Caco-2 (cell line): ENCODE measurements at places on chromosomes 1 and 21.

DNA sequence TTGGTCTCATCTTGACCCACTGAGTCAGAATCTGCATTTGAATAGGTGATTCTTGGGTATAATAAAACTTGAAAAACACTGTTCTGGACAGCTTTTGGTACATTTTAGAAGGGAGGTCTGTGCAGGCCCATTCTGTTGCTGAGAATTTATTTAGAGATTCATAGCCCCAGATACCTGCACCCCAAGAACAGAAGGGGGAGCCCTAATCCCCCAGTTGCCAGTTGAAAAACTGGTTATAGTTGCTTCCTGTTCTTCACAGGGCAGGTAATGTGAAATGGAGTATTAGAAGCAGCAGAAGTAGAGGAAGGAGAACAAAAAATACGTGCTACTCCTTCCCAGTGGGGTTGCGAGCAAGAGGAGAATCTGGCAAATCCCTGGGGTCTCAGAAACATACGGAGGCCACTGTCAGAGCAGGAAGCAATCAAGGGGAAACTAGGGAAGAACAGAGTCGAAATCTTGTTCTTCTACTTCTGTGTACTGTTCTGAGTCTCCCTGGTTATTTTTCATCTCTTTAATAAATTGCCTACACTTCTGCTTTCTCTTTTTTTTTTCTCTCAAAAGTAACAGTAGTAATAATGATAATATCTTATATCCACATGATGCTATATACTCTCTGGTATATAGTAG lies 4.6 kb upstream of the CLCA2 start:
- peak; percentile 19 for DNase-seq

- DNase-seq: no peak
These were observed 20.9 kb upstream of the SNX27 start for GRCh38 chr1:151590961-151591360.

DNA sequence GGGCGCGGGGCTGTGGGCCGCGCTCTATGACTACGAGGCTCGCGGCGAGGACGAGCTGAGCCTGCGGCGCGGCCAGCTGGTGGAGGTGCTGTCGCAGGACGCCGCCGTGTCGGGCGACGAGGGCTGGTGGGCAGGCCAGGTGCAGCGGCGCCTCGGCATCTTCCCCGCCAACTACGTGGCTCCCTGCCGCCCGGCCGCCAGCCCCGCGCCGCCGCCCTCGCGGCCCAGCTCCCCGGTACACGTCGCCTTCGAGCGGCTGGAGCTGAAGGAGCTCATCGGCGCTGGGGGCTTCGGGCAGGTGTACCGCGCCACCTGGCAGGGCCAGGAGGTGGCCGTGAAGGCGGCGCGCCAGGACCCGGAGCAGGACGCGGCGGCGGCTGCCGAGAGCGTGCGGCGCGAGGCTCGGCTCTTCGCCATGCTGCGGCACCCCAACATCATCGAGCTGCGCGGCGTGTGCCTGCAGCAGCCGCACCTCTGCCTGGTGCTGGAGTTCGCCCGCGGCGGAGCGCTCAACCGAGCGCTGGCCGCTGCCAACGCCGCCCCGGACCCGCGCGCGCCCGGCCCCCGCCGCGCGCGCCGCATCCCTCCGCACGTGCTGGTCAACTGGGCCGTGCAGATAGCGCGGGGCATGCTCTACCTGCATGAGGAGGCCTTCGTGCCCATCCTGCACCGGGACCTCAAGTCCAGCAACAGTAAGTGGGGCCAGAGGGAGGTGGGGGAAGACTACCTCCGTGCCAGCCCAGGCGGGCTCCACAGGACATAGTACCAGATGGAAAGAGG lies 808 bp downstream of the MAP3K21 start:
- DNase-seq: peak; percentile 51

DNA sequence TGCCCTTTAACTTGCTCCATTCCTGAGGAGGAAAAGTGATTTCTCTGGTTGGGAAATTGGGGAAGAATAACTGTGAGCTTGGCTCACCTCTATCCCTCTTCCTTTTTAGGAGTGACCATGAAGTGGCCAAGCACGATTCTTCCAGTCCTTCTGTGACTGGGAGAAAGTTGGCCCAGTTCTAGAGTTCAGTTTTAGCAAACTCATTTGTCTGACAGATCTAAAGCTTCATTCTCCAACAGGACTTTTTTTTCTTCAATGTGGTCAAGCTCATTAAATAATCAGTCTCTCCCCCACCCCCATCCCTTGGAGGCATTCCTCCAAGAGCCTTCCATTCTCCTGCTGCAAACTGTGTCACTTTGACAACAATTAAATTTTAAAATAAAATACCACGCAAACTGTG lies 6.4 kb upstream of the AGL start:
- no peak for DNase-seq

GRCh38 chr21:41229509-41230248 lies 61.7 kb downstream of the BACE2 start:
- DNase-seq: no peak

- DNase-seq: no peak
These were observed 7.1 kb upstream of the DDI2 start for GRCh38 chr1:15610167-15610566.

GRCh38 chr1:236862615-236863211 lies 67.6 kb downstream of the MTR start:
- DNase-seq: no peak

GRCh38 chr21:34217263-34217662 lies 143.9 kb downstream of the MRPS6 start:
- DNase-seq: no peak

- peak; percentile 22 for DNase-seq
These were observed 9.6 kb downstream of the TTLL10 start for GRCh38 chr1:1183221-1183747.

- DNase-seq: no peak
These were observed 423.1 kb downstream of the HLX start for GRCh38 chr1:221302357-221302756.

GRCh38 chr1:47870946-47871676 lies 126.1 kb downstream of the TRABD2B start:
- DNase-seq: no peak

- no peak for DNase-seq
These were observed 19.7 kb downstream of the LRRC7 start for GRCh38 chr1:69587391-69587790.

- DNase-seq: no peak
These were observed 32.6 kb downstream of the KCNC4 start for GRCh38 chr1:110242731-110243130.

DNA sequence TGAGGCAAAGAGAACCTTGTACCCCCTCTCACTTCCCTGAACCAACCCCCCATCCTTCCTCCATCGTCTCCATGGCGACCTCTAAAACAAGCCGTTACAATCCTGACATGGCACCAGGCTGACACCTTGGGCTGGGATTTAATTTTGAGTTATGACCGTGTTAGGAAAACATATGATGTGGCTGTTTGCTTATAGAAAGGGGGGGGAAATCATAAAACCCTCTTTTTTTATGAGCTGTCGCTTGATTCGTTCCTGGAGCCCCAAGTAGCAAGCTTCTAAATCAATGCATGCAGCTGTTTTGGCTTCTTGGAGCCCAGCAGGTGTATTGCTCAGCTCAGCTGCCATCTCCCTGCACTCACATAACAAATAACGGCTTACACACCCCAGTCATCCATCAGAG lies 301.2 kb upstream of the SPAG17 start:
- no peak for DNase-seq

DNA sequence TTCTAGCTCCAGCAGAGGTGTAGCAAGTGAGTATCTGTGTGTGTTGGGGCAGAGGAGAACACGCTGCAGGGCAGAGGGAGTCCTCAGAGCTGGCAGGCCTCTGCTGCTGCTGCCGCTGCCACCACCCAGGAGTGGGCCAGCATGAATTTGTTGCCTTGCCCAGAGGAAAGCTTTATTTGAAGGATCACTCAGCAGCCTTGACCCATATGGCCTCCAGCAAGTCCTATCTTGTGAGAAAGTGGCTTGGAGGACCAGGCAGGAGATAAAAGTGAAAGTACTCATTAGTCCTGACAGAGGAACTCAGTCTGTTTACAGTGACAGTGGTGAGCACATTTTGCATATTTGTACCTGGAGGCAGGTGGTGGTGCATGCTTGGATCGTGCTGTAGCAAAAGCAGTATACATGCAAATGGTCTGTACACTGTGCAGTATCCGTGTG lies 3.1 kb downstream of the TRAF5 start:
- no peak for DNase-seq

- no peak for DNase-seq
These were observed 67.5 kb downstream of the CCDC185 start for GRCh38 chr1:223460566-223461189.

GRCh38 chr1:101165532-101165931 lies 71.3 kb upstream of the S1PR1 start:
- no peak for DNase-seq

GRCh38 chr21:17947531-17947930 lies 128.4 kb upstream of the C21orf91 start:
- DNase-seq: no peak

- no peak for DNase-seq
These were observed 42.8 kb upstream of the MAGOH start for GRCh38 chr1:53281133-53281532.

DNA sequence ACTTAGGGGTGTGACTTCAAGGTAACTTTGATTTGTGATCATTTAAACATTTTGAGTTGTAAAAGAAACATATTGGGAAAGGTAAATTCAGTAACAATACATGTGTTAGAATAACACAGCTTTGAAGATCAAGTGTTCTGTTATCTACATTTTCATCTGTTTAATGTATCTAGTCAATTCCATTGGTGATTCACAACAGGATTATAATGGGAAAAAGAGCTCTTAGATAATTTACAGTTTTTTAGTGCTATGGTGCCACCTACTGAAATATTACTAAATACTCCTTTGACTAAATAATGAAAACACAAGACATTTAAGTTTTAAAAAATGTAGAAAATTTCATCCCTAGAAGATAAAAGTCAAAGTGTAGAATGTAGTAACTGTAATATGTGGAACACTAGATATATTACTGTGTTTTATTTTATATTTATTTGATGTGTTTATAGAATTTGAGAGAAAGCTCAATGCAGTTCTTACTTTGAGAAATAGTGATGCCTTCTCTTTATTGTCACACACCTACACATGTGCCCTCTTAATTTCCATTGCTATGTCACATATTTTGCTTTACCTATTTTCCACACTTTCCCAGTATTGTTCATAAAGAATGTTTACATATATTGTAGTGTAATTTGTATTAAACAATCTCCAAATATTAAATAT lies 47.4 kb downstream of the PTPRC start:
- DNase-seq: no peak

DNA sequence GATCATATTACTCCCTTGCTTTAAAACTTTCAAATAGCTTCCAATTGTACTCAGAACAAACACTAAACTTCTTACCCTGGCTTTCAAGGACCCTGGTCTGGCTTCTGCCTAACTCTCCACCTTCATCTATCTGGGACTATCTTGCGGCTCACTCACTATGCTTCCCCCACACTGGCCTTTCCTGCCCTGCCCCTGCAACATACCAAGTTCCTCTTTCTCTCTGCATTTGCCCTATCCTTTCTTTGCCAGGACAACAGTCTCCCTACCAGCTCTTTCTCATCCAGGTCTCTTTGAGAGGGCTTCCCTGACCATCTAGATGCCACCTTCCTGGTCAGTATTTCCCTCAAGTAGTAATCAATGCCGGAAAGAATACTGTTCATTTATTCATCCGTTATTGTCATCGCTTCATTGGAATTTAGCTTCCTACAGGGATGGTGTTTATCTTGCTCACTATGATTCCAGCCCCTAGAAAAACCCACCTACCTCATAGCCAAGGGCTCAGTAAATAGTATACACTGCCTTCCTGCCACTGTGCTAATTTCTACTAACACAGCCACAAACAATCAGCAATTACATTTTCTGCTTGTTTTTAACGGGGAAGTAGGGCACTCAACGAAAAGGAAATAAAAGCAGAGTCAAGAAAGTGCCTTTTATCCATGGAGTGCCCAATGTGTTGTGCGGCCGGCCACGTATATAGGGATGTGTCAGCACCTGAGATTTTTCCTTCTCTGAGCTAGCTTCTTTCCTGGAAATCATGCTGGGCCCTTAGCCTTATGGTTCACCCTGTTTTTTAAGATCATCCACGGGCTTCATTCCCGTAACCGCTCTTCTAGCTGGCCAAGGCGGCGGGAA lies 521 bp upstream of the CDC7 start:
- no peak for DNase-seq

DNA sequence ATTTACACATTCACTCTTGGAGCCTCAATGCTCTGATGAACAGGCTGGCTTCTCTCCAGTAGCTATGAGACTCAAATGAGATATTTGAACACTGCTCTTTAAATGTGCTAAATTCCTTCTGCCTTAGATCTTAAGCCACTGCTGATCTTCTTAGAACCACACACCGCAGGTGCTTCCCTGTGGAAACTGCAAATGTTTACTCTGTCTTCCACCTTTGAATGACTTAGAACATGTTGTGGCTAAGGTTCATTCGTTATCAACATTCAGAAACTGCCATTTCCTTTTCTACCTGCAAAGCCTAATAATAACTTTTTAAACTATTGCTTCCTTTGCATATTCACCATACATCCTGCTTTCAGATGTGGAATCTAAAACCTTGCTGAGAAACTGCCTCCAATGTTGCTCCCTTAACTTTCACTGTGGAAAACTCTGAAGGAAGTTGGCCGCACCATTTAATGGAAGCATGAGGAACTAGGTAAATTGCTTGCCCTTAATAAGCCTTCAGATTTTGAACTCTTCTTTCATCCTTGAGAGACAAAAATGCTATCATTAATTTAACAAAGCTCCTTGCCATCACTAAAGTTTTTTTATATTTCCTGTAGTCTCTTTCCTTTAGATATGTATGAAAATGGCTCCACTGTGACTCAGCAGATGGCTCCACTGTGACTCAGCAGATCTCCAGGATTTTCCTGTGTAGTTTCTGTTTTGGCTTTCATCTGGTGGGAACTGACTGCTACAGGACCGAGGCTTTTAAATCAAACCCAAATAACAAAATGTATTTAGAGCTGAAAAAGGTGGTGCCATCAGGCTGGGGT lies 143.8 kb downstream of the TNFSF18 start:
- no peak for DNase-seq

DNA sequence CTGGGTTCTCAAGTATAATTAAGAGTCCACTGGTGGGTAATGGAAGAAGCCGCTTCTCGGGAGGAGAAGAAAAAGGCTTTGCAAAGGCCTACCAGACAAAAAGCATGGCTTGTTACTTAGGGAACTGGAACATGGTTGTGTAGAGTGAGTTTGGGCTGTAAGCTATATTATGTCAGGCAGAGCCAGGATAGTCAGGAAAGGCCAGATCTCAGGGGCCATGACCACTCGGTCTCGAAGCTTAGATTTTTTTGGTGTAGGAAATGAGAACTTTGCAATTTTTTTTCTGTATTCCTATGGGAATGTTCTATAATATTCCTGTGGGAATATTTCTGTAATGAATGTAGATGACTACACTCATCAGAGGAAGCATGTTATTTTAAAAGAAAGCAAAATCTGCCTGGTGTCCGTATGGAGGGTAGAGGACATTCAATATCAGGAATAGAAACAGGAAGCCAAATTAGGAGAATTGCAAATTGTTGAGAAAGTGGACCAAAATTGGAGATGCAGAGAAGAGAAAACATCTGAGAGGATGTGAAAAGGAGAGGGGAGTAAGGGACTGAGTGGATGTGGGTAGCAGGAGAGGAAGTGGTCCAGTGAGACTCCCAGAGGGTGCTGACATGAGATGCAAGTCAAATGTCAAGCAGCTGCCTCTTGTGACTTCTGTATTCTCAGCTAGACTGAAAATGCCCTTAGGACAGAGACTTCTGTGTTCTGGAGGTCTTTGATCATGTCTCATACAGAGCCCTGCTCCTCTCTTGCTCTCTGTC lies 45.2 kb upstream of the HAO2 start:
- no peak for DNase-seq
